RPMI8226 (cell line): ENCODE measurements at places on chromosomes 7 and 10.

- DNase-seq = no peak
Observed at GRCh38 chr7:69762821-69763352, 164.6 kb downstream of the AUTS2 start.

DNA sequence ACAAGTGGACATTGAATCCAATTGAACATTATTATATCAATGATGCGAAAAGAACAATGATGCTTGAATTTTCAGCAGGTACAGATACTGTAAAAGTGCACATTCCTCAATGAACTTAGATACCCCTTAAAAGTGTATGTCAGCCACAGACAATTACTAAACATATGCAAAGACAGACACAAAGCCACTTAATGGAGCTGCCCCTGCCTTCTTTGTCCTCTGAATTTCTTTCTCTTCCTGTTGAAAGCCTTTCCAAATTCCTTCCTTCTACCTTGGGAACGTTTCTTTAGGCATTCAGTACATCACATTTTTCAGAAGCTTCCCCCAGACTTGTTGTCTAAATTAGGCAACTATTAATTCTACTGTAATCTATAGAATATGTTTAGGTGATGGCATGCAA lies 706.8 kb upstream of the MBL2 start:
- no peak for DNase-seq

DNA sequence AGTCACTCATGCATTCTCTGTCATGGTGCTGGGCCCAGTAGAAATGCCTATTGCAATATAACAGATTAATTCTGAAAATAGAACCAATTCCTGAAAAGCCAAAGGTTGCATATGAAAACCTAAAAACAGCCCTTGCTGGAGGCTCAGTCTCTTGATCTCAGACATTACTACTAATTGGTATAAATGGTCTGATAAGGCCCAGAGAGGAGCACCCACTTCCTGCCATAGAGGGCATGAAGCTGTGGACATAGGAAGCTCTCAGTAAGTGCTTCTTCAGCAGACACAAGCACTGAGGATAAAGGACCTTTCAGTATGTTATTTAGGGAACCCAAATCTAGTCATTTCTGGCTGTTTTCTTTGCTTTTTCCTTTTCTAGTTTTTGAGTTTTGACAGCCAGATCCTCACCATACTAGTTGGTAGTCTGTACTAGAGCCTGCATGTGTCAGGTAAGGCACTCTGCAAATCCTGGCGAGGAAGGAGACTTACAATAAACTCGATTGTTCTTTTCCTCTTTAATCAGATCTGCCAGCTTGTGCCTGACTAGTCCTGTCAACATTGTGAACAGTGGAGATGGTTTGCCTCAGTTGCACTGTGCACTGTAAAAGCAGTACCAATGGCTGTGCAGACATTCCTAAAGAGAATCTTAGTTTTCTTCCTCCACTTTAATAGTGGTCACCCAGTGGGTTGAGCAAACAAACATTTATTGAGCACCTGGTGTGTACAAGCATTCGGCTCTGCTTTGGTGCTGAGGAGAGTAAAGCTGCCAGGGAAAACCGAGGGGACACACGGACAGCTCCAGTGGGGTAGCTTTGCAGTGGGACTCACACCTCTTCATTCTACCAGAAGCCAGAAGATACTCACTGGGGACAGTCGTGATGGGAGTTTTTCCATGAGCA lies 140.9 kb downstream of the CHN2 start:
- DNase-seq = no peak

GRCh38 chr7:222716-223041 lies 30.3 kb downstream of the FAM20C start:
- no peak for DNase-seq

GRCh38 chr7:103418241-103418640 lies 27.8 kb downstream of the SLC26A5 start:
- no peak for DNase-seq

DNA sequence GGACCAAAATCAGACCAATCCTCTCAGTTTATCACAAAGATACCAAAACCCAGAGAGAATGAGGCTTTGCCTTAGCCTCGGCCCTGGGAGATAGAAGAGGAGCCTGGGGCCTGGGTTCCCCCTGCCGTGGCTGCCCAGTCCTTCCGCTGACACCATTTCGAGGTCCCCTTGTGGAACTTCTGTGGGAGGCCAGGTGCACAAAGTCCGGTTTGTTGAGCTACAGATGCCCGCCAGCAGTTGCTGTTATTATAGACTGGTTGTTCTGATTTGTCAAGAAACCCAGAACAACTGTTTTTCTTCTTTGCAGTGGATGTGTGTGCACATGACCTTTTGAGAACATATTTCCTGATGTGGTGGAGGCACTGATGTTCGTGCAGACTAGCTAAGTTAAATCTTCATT lies 47.6 kb downstream of the CUX1 start:
- DNase-seq = no peak

- DNase-seq = no peak
Observed at GRCh38 chr7:1935176-1936005, 265.3 kb downstream of the ELFN1 start.

DNA sequence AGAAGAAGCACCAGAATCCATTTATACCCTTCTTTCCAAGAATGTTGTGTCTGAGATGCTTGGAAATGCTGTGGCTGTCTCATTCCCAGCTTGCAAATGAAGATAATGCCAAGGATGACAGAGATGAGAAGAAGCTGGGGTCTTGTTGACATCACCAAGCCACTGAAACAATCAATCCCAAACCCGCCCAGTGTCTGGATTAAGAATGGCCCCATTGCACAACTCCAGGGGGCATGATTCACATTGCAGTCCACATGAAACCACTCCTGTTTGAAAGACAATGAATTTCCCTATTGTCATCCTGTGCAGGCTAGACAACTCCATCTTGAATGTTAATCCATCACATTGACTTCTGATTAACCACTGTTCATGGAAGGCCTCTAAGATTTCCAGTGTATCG lies 28.6 kb downstream of the SORBS1 start:
- DNase-seq = no peak

DNA sequence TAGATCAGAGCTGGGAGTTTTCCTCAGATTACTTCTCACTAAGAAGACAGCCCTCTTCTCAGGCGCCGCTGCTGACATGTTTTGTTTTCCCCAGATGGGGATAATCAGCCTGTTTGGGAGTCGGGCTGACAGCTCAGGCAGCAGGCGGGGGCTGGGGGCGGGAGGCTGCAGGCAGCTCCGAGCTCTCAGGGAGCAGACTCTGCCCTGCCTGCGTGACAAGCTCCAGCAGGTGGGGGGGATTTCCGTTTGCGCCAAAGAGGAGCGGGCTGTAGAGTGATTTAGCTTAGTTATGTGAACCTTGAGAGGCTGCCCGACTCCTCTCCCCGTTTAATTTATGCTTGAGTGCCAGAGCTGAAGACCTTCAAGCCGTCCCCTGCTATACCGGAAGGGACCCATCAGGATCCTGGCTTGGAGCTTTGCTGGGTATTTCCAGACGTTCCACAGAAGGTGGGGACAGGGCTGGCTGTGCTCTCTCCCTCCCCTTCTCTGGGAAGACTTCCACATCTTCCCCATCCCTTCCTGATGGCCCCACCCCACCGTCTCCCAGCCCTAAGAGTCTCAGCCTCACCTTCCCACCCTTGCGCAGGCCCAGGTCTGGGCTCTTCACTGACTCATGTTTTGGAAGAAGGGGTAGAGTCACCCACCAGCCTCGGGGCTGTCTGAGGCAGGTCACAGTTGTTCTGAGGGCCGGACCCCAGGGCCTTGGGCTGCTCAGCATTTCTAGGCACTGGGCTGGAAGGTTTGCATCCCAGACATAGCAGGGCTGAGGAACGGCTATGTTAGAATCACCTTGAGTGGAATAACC lies 24.7 kb upstream of the ADCYAP1R1 start:
- no peak for DNase-seq

- DNase-seq = no peak
Observed at GRCh38 chr10:36256166-36256565, 614.1 kb upstream of the FZD8 start.

- peak; percentile 40 for DNase-seq
Observed at GRCh38 chr7:102840404-102840803, 72.4 kb upstream of the LRRC17 start.

- peak; percentile 11 for DNase-seq
Observed at GRCh38 chr7:104207348-104207730, 474 bp downstream of the ORC5 start.

DNA sequence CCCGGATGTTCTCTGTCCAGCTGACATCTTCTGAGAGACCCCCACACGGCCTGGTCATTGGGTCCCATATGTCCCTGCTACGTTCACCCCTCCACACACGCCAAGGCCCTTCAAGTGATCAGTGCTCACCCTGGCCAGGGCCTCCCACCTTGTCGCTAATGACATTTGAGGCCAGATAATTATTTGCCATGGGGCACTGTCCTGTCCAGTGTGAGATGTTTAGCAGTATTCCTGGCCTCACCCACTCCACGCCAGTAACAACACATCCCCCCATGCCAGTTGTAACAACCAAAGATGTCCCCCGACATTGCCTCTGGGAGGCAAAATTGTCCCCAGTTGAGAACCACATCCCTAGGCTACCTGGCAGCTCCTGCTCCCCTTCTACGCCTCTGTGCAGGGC lies 49.9 kb upstream of the NANOS1 start:
- peak; percentile 0 for DNase-seq
